ENCODE measurements at places on chromosomes 3 and 15.
A peak's percentile ranks its signal among the peaks of the same experiment; 100 is the strongest.

GRCh38 chr3:27570421-27571106, 86.4 kb upstream of the SLC4A7 start:
- peak; percentile 36 for DNase-seq

DNA sequence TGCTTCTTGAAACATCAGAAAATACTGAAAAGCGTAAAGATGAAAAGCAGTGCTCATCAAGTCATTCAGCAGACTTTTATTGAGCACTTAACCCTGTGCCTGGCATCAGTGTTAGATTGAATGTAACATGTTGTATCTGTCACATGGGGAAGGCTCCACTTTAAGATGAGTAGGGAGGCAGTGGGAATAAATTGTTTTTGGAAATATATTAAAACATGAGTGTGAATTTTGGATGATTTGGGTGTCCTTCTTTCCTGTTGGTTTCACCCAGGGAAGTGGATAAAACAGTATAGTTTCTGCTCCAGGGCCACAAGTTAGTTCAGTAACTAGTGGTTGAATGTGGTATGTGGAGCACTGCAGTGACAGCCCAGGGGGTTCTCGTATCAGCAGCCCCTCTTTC, 301.4 kb upstream of the TPM1 start:
- DNase-seq: no peak

GRCh38 chr3:149605902-149606301, 51.9 kb downstream of the WWTR1 start:
- peak; percentile 91 for DNase-seq

DNA sequence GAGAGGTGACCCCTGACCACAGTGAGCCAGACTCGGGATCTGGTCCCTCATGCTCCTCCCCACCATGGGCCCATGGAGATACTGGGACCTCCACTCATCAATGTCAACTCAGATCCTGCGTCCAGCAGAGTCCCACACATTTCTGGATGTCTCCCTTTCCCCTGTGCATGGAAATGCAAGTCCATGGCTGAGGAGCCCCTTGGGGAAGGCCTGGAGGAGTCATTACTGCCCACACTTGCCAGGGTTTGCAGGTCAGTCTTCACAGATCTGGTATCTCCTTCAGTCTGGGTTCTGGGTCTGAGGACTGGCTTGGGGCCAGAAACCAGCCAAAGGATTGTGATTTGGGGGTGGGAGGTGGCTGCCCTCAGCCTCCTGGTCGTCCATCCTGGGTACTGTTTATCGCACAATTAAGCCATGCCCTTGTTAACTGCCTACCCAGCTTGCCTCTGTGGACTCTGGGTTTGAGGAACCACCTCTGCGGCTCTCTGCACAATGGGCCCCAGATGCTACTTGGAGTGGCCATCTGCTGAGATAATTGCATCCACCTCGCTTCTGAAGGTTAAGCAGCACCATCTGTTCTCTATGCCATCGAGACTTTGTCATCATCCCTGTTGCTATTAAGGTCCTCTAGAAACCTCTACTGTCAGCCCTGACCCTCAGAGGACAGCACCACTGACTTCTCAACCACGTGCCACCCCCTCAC, 49.9 kb upstream of the KLF13 start:
- no peak for DNase-seq

DNA sequence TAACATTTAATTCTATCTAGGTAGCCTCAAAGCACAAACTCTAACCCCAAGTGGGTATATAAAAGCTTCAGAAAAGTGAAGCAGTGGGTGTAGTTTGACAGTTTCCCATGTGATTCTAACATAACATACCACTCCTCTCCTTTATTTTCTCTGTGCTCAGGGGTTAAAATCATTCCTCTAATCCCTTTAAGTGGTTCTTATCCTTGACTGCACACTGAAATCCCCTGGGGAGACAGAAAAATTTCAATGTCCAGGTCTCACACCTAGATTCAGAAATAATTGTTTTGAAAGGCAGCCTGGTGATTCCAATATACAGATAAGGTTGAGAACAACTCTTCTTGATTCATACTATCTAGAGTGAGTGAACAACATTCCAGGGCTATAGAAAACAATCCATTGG, 986.4 kb downstream of the ROBO1 start:
- DNase-seq: no peak

- peak; percentile 32 for DNase-seq
Measured at GRCh38 chr3:136899622-136900158, 37.7 kb downstream of the NCK1 start.

- no peak for DNase-seq
Measured at GRCh38 chr15:91468871-91469580, 369.0 kb downstream of the SV2B start.

DNA sequence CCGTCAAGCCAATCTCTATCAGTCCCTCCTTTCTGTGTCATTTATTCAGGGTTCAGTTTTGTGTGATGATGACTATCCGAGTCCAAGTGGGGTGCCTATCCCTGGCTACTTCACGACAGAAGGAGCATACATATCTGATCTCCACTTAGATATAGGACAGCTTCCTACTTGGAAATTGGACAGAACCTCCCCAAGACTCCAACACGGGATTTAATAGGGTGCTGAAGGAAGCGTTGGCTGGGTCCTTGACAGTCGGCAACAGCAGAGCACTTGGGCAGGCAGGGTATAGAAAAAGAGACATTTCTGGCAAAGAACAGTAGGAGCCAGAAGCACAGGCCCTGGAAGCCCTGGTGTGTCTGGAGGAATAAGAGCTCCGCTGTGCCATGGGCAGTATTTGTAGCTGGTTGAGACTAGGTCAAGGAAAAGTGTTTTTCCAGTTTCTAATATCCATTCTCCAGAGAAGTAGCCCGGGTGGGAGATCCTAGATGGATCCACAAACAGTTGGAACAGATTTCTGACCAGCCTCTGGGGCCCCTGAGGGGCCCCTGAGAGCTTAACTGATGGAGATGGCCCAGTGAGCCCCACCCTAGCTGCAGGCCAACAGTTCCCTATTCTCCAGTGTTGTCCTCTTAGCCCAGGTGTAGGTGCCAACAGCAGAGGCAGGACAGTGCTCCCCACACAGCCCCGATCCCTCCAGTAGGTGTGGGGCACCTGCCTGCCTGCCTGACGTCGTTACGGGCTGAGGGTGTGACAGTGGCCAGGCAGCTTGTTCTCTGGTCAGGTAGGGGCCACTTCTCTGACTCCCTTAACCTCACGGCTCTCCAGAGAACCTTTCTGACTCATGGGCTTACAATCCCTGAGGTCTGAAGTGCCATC, 130.8 kb downstream of the CHCHD6 start:
- peak; percentile 77 for DNase-seq

GRCh38 chr3:14990780-14991148, 43.4 kb downstream of the NR2C2 start:
- DNase-seq: no peak

GRCh38 chr15:40787344-40787841, 17.6 kb downstream of the C15orf62 start:
- peak; percentile 92 for DNase-seq

- DNase-seq: no peak
Measured at GRCh38 chr3:40458473-40458872, 1.3 kb downstream of the RPL14 start.

- DNase-seq: no peak
Measured at GRCh38 chr3:567488-568185, 371.1 kb downstream of the CHL1 start.

Measured in M059J (cell line).